ENCODE measurements at places on chromosomes 3 and 15. TPM values are rescaled to one million over a fixed set of nuclear protein-coding genes. Genes with fewer than 3 reads are reported as not detected.

Gene SLC9C1
- total RNA-seq, result 0.12 TPM

DNA sequence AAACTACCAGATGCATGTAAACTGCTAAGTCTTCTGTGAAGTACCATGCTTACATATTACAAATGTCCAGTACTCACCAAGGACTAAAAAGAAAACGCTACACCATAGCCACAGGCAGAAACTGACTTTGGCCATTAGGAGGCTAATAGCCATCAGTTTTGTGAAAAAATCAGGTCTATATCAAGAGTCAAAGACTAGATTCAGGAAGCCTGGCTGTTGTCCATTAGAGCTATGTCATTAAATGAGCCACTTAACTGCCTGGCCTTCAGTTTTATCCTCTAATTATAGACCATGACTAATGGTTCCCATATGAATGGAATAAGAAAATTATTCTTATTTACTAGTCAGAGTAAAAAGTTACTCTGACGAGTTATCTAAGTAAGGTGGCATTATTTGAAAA lies 144.1 kb downstream of the VPS13C start:
- no peaks in the 10 kb centered on the region for H3K27me3 ChIP-seq
- H3K27ac ChIP-seq, result no peak overlapping the region
- no peaks in the 10 kb centered on the region for H3K4me1 ChIP-seq
- no peak overlapping the region for H3K4me3 ChIP-seq
- no peak for DNase-seq

DNA sequence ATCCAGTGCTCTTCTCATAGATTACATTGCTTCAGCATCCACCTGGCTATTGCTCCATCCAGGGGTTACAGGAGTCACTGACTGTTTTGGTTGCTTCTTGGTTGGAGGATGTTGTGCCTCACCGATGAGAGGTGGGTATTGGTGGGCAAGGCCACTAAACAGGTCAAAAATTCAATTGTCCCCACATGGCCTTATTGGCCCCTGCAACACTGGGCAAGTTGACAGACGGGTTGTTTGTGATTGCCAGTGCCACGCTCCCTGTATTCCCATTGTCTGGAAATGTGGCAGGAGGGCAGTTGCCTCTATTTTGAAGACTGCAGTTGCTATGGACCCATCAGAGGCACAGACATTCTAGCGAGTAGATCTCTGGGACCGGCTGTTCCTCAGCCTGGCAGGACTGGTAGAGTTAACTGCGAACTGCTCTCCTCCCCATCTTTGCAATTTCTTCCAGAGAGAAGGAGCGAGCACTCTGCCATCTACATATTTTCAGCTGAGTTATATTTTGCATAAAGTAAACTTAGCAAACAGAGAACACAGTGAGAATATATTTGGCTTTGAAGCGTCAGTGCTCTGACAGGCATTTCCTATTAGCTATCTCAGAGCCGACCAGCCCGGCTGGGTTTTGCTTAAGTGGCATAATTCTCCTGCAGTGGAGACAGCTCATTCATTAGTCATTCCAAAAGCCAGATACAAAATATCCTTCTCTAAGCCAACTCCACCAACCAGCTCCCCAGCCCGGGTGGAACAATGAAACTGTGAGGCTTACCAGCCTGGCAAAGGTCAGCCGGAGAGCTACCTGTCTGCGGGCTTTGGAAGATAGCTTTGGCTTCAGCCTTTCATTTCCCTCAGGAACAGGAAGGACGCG lies 26.0 kb upstream of the MAGEF1 start:
- H3K36me3 ChIP-seq, result no peaks in the 10 kb centered on the region
- H3K27ac ChIP-seq, result no peak overlapping the region
- H3K4me1 ChIP-seq, result peaks cover 5% of the 10 kb centered on the region
- DNase-seq, result peak; percentile 50
- no peak overlapping the region for H3K4me3 ChIP-seq

GRCh38 chr3:157279237-157279636 lies 119.3 kb upstream of the CCNL1 start:
- no peaks in the 10 kb centered on the region for H3K4me1 ChIP-seq
- no peaks in the 10 kb centered on the region for H3K27me3 ChIP-seq
- DNase-seq, result no peak
- no peak overlapping the region for H3K27ac ChIP-seq

DNA sequence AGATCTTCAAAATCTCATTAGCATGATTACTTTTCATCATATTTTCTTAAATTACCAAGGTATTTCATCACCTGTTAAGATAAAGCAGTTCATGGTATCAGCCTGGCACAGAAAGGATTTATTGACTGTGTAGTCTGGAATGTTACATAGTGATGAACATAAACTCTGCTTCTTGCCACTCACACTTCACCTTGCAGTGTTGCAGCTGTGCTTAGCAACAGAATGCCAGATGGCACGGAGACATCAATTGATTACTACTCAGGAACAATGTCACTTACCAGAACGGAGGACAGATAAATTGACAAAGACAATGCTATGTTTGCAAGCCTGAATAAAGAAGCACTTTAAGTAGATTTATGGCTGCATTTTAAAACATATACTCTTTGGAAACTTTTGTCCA lies 15.0 kb upstream of the BCHE start:
- no peaks in the 10 kb centered on the region for H3K36me3 ChIP-seq
- H3K4me1 ChIP-seq, result no peaks in the 10 kb centered on the region
- no peak overlapping the region for H3K27ac ChIP-seq
- no peak for DNase-seq
- no peak overlapping the region for H3K4me3 ChIP-seq

GRCh38 chr3:176939022-176939817 lies 258.1 kb downstream of the TBL1XR1 start:
- H3K27ac ChIP-seq, result no peak overlapping the region
- no peaks in the 10 kb centered on the region for H3K36me3 ChIP-seq
- H3K4me1 ChIP-seq, result no peaks in the 10 kb centered on the region
- H3K4me3 ChIP-seq, result no peak overlapping the region

- DNase-seq, result no peak
- peak overlapping the region; percentile 9 for H3K27ac ChIP-seq
- H3K27me3 ChIP-seq, result no peaks in the 10 kb centered on the region
- H3K4me3 ChIP-seq, result no peak overlapping the region
- no peaks in the 10 kb centered on the region for H3K4me1 ChIP-seq
- H3K36me3 ChIP-seq, result no peaks in the 10 kb centered on the region
These were observed 31.6 kb downstream of the TSC22D2 start for GRCh38 chr3:150439657-150440056.

DNA sequence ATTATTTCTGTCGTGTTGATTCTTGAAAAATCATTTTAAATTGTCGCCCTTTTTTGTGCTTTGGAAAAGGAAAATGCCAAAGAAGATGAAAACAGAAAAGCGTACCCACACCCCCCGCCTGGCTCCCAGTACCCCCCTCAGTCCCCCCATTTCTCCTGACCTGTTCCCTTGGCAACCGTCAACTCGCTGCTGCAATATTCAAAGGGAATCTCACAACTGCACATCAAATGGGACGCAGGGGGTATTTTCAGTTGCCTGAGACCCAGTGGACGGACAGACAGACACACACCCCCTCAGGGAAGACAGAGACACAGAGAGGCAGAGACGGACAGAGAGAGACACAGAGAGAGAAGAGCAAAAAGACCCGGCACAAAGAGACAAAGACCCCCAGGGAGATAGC lies 83.5 kb upstream of the PRR20G start:
- H3K36me3 ChIP-seq, result no peaks in the 10 kb centered on the region
- no peak overlapping the region for H3K27ac ChIP-seq
- no peak overlapping the region for H3K4me3 ChIP-seq

GRCh38 chr15:78946493-78946892 lies 1.6 kb upstream of the CTSH start:
- no peaks in the 10 kb centered on the region for H3K27me3 ChIP-seq
- H3K36me3 ChIP-seq, result no peaks in the 10 kb centered on the region
- no peak overlapping the region for H3K4me3 ChIP-seq
- peaks cover 3% of the 10 kb centered on the region for H3K4me1 ChIP-seq
- H3K27ac ChIP-seq, result no peak overlapping the region

Data from lung (tissue), 17 donors.